ENCODE measurements at places on chromosomes 6 and 20.

GRCh38 chr6:88825856-88826255, 137.6 kb downstream of the RNGTT start:
- no peak for DNase-seq

GRCh38 chr6:158313989-158314388, 1.7 kb downstream of the TULP4 start:
- no peak for DNase-seq

GRCh38 chr6:130368576-130368975, 2.8 kb downstream of the TMEM200A start:
- no peak for DNase-seq

DNA sequence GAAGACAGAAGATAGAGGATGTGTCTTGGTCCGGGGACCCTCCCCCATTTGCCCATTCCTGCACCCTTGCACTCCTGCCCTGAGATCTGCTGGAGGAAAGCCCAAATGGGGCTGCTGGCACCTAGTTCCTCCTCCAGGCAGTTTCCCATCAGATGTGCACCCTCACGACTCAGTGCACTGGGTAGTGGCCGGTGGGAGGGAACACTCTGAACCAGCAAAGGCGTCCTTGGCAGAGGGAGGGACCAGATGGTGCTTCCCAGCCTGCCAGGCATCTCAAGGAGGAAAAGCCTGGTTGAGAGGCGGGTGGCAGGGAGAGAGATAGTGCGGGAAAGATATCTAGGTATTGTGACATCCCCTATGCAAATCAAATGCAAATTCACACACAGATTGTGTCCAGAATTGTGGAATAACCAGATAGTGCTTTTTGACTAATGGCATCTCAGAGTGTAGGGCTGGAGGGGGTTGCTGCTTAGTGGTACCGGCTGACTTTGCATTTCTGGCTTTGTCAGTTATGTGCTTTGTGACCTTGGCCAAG, 19.5 kb downstream of the TMEM151B start:
- no peak for DNase-seq

GRCh38 chr20:59159493-59160376, 3.9 kb upstream of the ZNF831 start:
- peak; percentile 29 for DNase-seq

- DNase-seq: no peak
Measured at GRCh38 chr6:97175806-97176205, 107.2 kb downstream of the MMS22L start.

DNA sequence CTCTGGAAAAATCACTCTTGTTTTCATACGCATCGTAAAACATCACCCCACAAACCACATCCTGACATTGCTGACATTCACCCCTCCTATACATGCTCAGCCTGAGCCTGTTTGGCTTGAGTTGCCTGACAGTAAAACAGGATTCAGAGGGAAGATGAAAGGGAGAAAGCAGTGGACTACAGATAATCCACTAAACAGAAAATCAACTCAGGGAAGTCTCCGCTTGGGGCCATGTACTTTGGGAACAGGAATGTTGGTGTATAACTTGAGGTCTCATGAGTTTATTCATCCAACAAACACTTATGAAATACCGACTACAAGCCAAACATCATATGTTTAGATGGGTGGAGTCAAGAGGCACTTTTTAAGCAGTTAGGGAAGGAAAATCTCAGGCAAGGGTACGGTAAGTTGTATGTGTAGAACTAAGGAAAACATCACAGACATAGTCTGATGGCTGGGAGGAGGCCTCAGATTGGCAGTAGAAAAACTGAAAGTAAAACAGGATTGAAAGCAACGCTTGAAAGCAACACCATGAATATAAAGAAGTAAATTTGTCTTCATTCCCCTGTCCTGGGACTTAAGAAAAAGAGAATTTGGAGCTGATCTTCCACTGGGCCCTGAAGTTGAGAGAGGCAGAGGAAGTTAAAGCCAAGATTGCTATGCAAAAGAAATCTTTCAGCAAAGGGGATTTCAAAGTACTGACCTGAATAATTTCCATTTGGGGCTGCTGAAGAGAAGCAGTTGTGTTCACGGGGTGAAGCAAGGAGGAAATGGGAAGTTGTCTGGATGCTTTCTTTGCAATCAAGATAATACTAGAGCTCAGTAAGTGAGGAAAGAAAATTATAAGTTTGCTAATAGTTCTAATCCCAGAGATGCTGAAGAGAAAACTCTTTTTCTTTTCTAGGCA, 28.8 kb downstream of the PDE7B start:
- DNase-seq: peak; percentile 18

DNA sequence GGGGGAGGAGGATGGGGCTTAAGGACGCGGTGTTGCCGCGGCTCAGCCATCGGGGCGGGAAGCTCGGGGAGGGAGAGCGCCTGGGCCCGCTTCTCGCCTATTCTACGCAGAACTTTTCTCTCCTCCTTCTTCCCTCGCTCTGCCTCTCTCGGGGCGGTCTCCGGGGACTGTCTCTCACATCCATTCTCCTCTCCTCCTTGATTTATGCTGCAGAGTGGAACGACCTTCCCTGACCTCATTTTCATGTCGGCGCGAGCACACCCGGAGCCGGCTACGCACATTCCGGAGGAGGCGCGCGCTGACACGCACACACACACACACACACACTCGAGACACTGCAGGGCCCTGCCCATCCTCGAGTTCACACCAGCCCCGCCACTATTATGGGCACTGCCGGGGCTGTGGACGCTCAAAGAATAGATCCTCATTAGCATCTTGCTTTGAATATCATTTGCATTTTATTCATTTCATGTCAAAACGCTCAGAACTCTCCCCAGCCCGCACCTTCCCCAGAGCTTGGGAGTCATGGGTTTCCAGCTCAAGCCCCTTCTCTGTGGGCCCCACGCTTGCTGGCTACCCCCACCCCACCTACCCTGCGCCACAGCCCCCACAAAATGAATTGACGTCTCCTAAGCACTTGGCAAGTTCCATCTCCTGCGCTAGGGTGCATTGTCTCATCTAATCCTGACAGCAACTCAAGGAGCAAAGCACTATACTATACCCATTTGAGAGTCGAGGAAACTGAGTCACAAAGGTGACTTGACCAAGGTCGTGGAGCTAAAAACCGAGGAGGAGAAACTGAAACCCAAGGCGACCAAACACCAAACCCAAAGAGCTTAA, 36.8 kb downstream of the NCR2 start:
- no peak for DNase-seq

DNA sequence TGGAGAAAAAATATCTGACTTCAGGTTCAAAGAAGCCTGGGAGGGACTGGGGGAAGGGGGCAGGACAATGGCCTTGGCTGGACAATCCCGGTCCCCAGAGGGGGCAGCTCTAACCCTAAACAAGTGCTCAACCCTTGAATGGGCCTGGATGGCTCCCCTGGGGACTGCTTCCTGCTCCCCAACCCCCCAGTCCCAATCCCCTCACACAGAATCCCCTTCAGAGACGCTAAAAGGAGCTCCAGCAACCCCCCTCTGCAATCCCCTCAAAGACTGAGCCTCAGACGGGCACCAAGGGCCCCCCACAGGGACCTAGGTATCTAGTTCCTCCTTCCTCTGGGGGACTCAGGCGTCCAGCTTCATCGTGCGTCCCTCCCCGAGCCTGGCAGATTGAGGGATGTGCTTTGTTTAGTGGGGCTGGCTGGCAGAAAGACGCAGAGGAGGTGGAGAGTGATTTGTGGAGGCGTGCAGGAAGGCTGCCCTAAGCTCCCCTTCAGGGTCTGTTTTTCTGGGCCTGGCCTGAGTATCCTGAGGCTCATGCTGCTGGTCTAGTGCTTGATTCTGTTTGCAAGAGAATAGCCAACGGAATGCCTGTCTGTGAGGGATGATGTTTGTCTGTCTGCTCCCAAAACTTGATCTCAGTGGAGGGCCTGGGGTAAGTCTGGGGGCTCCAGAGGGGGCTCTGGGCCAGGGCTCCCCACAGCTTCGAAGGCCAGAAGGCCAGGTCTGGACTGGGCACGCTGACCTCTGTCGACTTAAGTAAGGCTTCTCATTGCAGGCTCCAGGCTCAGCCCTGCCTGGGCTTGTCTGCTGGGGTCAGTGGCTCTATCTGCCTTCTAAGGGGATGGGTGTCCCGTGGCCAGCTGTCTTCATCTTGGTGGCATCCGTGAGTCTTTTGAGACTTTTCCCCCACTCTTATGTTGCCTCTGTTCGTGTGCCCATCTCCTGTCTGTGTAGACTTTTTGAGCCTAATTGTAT, 1.7 kb upstream of the POU5F1 start:
- no peak for DNase-seq

DNA sequence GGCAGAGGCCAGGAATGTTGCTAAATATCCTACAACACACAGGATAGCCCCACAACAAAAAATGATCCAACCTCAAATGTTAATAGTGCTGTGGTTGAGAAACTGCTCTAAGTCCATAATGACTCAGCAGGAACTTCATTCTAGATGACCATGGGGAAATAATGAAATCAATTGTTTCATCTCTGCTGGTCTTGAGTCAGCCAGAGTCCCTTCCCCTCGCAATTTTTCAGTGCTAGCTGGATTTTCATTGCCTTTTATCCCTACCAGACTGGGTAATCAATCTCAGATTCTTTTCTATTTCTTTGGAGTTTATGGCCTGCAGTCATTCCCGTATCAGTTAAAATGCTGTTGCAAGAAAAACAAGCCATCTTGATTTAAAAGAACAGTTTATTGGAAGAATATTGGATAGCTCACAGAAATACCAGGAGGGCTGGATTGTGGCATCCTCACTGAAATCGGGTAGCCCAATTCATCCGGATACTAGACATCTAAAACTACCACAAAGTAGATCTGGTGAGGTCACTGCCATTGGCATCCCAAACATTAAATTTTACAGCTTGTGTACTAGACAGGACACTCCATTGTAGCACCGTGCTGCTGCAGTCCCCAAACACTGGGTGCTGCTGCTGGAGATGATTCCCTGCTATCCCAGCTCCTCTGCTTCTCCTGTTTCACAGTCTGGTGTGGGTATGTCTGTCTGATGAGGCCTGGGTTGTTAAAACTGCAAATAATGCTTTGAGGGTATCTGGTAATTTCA, 30.3 kb upstream of the POPDC3 start:
- DNase-seq: no peak

GRCh38 chr6:85402922-85403321, 47.0 kb upstream of the NT5E start:
- no peak for DNase-seq

DNA sequence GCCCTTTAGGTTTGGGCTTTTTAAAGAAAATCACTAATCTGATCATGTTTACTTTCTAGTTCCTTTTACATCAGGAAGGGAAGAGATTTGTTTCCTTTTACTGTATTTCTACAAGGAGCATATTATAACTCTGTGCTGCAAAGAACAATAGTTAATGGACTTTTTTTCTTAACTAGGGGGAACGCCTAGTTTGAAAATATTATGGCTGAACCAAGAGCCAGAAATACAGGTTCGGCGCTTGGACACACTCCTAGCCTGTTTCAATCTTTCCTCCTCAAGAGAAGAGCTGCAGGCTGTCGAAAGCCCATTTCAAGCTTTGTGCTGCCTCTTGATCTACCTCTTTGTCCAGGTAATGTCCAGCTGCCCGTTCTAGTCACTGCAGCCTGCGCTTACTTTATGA, 41.4 kb downstream of the FAM120B start:
- no peak for DNase-seq

- no peak for DNase-seq
Measured at GRCh38 chr6:158058171-158058651, 76.5 kb downstream of the SYNJ2 start.

- no peak for DNase-seq
Measured at GRCh38 chr6:25175681-25176080, 103.5 kb upstream of the CARMIL1 start.

GRCh38 chr6:90701146-90701781, 114.4 kb upstream of the MAP3K7 start:
- no peak for DNase-seq

Measured in activated CD4-positive, alpha-beta T cell treated with anti-CD3 and anti-CD28 coated beads for 24 hours (primary cell).